ENCODE measurements at places on chromosomes 3 and 15. TPM values are rescaled to one million over a fixed set of nuclear protein-coding genes. Genes with fewer than 3 reads are reported as not detected.

DNA sequence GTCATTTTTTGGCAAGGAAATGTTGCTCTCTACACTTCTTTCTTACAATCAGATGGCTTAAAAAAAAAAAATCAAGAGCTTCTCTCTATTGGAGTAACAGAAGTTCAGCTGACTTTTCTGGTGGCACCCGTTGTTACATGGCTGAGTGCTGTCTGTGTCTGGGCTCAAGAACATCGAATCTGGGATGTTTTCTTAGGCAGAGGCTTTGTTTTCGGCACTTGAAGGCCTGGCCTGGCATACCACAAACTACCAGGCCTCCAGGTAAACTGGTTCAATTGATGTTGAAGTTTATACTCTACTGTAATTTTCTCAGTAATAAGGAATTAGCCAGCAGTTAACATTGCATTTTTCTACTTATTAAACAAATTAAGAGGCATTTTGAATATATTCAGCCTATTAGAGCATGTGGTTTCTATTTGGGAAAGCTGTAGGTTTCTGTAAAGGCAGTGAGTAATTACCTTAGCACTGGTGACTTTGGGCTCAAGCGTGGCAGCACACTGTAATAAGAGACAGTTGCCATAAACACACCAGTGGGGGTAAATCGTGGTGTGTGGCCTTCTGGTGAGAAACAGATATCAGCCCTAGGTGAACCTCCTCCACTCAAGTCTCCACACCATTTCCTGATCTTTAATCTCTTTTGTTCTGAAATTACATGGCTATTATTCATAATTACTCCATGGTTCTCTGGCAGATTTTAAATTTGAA lies 544.7 kb downstream of the MECOM start:
- no peak overlapping the region for H3K4me3 ChIP-seq
- no peak for DNase-seq
- H3K4me1 ChIP-seq = no peaks in the 10 kb centered on the region
- no peaks in the 10 kb centered on the region for H3K27me3 ChIP-seq
- H3K27ac ChIP-seq = no peak overlapping the region

DNA sequence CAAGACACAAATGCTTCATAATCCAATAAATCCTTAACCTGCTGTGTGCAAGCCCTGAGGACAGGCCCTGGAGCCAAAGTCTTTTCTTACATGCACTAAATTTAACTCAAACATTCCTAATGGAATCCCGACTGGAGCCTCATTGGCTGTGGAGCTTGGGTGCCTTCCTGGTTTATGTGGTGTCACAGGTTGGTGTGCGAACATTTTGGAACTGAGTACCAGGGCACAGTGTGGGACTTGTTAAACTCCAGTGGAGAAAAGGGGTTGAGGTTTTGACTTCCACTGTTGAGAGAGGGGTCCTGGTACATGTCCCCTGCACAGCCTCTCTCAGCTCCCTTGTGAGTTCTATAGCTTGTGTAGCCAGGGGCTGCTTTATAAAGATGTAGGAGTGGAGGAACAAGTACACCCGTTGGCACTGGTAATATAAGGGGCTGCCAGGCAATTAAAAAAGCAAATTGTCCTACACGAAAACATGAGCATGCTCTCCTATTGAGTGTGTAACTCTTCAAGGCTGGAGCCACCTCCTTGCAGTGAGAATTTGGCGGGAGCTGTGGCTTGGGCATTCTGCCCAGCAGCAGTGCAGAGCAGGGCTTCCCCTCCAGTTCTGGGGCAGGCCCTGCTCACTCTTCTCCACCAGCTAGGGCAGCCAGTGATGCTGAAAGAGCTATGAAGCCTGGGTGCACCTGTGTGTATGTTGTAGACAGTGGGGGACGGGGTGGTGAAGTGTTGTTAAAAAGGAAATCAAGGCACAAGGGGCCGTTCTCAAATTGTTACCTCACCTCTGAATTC lies 218.1 kb downstream of the CLSTN2 start:
- no peak for DNase-seq
- no peaks in the 10 kb centered on the region for H3K36me3 ChIP-seq
- no peaks in the 10 kb centered on the region for H3K4me1 ChIP-seq
- no peak overlapping the region for H3K4me3 ChIP-seq
- no peaks in the 10 kb centered on the region for H3K27me3 ChIP-seq

DNA sequence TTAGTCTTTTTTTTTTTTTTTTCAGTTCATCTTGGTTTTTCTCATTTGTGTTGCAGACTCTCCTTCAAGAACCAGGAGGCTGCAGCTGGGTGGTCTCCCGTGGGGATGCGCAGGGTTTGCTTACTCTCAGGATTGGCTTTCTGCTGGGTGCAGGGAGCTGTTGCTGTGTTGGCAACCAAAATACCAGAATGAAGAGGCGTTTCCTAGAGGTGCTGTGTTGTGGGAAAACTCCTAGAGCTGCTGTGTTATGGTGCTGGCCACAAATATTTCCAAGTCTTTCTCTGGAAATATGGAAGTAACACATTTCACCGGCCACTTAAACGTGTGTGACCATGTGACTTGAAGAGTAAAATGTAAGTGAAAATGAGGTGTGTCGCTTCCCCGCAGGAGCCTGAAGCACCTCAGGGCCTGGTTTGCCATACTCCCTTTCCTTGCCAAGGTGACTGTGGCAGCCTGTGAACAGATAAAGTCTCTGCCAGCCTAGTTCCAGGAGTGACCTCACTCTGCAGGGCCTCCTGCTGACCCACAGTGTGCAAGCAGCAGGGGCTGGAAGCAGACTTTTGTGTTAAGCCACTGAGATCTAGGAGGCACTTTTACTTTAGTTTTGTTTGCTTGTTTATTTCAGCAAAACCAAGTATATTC lies 258.9 kb downstream of the ADAMTS17 start:
- H3K4me1 ChIP-seq = no peaks in the 10 kb centered on the region
- no peaks in the 10 kb centered on the region for H3K27me3 ChIP-seq
- H3K36me3 ChIP-seq = no peaks in the 10 kb centered on the region
- H3K4me3 ChIP-seq = no peak overlapping the region
- DNase-seq = no peak

Gene NLGN1
- total RNA-seq = 5.8 TPM

Gene OSTN
- not detected for total RNA-seq

- H3K4me3 ChIP-seq = no peak overlapping the region
- no peak overlapping the region for H3K27ac ChIP-seq
- no peaks in the 10 kb centered on the region for H3K27me3 ChIP-seq
- H3K36me3 ChIP-seq = no peaks in the 10 kb centered on the region
- DNase-seq = no peak
Measured at GRCh38 chr3:120062474-120062873, 31.8 kb downstream of the GSK3B start.

- H3K4me1 ChIP-seq = no peaks in the 10 kb centered on the region
- DNase-seq = no peak
- H3K36me3 ChIP-seq = no peaks in the 10 kb centered on the region
- H3K27me3 ChIP-seq = no peaks in the 10 kb centered on the region
- no peak overlapping the region for H3K4me3 ChIP-seq
Measured at GRCh38 chr3:133055339-133055738, 17.1 kb downstream of the TMEM108 start.

GRCh38 chr3:65939801-65940246 lies 98.9 kb downstream of the MAGI1 start:
- DNase-seq = no peak
- H3K36me3 ChIP-seq = no peaks in the 10 kb centered on the region
- H3K4me1 ChIP-seq = no peaks in the 10 kb centered on the region
- H3K27me3 ChIP-seq = no peaks in the 10 kb centered on the region
- H3K27ac ChIP-seq = no peak overlapping the region
- no peak overlapping the region for H3K4me3 ChIP-seq

Gene GOLGA8K
- 0.76 TPM for total RNA-seq
